Activated CD4-positive, alpha-beta T cell treated with anti-CD3 and anti-CD28 coated beads for 48 hours (primary cell): ENCODE measurements at places on chromosomes 3 and 15.

DNA sequence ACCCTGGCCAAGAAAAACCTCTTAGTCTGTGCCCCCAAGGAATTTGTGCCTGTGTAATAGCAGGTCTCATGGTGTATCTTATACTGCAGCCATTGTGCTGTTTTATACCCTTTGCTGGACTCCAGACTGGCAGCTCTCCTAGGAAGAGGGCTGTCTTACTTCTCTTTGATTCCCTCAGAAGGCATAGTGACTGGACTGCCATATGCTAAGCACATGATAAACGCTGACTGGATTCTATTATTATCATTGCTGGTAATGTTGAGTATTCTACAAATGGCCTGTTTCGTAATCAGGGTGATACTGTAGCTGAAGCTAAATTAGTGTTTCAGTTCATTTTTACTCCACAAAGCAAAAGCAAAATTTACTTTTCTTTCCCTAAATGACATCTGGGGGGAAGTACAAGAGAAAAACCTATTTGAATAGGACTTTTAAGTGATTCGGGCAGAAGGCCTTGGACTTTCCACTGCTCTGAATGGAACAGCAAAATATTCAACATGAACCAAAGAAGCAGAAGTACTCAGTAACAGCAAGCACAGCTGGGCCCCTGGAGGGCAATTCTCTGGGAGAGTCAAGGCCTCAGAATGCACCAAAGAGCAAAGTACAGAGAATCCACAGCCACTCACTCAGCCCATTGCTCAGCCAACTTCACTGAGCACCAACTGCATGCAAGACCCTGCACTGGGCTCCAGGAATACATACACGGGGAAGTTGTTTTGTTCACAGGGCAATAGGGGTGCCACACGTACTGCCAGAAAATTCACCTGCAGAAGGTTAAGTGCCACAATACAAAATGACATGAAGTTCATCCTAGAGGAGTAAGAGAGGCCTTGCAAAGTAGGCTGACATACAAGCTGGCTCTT lies 7.9 kb upstream of the BCL2A1 start:
- no peak for DNase-seq

GRCh38 chr3:197242784-197243432 lies 55.5 kb downstream of the DLG1 start:
- DNase-seq = no peak

DNA sequence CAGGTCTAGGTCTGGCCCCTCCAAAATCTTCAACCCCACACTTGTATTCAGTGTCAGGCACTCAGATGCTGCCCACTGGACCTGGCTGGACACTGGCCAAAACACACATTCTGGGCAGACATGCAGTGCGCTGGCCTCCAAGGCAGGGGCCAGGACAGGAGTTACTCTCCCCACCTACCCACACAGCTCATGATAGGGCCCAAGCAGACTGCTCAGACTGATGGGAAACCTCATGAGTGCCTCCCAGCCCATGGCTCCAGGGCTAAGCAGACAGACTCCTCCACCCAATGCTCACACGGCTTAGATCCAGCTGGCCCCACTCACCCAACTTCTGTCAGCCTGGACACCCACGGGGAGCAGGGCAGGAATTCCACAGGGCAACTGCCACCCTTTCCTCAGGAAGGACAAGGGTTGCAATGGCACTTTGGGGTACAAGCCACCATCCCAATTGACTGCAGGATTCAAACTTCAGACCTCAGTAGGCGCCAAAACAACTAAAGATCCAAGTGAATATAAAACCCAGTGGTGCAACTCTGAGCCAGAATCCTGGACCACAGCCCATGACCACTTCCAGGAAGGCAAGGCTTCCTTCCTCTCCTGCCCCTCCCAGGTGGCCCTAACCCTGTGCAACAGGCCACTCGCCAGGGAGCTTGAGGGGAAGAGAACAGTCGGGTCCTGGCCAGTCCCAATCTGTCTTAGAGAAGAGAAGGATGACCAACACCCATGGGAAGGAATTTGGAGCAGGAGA lies 1.4 kb downstream of the LTF start:
- DNase-seq = no peak

- no peak for DNase-seq
Measured at GRCh38 chr3:86814321-86814720, 176.6 kb downstream of the VGLL3 start.

- no peak for DNase-seq
Measured at GRCh38 chr15:47516558-47516957, 200.7 kb upstream of the SEMA6D start.

- DNase-seq = no peak
Measured at GRCh38 chr3:12627370-12627769, 36.5 kb downstream of the RAF1 start.

GRCh38 chr15:74430510-74430951 lies 3.2 kb downstream of the SEMA7A start:
- no peak for DNase-seq
